ENCODE measurements at places on chromosomes 5 and 9.

- DNase-seq: no peak
Observed at GRCh38 chr5:21810737-21811316, 1042.3 kb downstream of the CDH12 start.

DNA sequence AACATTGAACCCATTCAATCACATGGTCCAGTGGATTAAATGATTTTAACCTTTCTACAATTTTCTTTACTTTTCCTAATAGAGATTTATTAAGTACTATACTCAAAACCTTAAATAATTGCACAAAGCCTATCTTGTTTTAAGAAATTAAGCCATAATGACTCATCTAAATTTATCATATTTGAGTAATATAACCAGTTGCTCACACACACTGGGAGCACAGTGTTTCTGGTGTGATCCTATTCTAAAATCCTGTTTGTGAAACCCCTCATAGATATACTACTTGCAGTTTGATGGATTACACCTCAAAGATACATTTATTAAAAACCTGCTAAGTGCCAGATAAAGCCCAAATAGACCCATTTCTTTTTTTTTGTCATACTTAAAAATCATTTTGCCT is 668.3 kb upstream of the CDH18 start:
- no peak for DNase-seq

GRCh38 chr5:33905381-33905780 is 13.6 kb upstream of the ADAMTS12 start:
- DNase-seq: no peak

- DNase-seq: no peak
Observed at GRCh38 chr9:94746541-94747370, 20.3 kb downstream of the AOPEP start.

DNA sequence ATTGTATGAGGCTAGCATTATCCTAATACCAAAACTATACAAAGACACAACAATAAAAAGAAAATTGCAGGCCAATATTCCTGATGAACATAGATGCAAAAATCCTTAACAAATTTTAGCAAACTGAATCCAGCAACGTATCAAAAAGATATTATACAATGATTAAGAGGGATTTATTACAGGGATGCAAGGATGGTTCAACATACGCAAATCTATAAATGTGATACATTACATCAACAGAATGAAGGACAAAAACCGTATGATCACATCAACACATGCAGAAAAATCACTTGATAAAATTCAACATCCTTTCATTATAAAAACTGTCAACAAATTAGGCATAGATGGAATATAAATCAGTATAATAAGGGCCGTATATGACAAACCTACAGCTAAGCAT is 27.1 kb upstream of the ARL15 start:
- DNase-seq: no peak

DNA sequence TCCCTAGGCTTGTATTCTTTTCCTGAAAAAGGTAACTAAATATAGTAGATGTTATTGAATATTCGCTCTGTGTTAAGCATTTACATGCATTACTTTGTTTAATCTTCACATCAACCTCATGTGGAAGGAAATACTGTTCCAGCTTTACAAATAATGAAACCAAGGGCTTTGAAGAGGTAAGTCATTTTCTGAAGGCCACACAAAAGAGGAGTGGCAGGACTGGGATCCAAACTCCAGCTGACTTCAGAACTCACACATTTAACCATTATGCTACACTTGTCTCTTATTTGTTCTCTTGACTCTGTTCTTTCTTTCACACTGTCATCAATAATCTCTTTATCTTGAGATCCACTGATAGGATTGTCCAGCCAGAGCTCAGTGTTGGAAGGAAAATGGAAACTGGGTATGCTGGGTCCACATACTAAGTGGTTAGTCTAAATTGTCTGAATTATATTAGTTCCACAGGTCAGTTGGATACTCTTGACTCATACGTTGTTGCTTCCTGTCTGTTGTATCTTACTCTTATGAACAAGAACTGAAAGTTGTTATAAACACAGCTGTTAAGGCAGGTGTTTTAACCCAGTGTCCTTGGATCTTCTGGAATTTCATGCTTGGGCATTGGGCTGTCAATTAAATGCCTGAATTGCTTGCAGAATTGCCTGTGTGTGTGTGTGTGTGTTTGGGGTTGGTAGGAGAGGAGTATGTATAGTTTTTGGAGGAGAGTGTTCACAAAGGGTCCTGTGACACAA is 65.6 kb downstream of the TLE4 start:
- DNase-seq: no peak

DNA sequence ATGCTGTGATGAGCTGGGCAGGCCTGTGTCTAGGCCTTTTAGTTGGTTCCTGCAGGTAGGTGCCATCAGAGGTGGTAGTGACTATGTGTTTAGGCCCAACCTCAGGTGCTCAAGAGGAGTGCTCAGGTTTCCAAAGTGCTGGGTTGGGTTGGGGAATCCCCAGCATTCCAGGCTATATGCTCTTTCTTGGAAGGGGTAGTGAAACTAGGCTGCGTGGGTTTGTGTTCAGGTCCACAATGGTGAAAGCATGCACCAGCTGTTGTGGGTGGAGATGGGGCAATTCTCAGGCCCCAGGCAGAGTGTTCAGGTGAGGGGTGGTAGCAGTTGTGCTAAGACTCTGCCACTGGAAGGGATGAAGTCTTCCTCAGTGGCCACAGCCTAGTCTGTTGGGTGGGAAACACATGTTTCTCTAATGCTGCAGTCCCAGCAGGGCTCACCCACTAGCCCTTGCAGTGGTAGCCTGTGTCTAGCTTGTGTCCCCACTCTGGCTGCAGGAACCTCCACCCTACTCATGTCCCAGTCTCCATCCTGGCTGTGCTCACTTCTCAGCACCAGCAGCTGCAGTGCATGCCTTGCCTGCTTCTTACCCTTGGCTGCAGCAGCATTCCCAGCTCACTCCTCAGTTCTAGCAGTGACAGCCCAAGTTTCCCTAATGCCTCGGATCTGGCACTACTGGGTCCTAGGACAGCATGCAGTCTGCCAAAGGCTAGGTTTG is 78.9 kb downstream of the FAM170A start:
- no peak for DNase-seq

DNA sequence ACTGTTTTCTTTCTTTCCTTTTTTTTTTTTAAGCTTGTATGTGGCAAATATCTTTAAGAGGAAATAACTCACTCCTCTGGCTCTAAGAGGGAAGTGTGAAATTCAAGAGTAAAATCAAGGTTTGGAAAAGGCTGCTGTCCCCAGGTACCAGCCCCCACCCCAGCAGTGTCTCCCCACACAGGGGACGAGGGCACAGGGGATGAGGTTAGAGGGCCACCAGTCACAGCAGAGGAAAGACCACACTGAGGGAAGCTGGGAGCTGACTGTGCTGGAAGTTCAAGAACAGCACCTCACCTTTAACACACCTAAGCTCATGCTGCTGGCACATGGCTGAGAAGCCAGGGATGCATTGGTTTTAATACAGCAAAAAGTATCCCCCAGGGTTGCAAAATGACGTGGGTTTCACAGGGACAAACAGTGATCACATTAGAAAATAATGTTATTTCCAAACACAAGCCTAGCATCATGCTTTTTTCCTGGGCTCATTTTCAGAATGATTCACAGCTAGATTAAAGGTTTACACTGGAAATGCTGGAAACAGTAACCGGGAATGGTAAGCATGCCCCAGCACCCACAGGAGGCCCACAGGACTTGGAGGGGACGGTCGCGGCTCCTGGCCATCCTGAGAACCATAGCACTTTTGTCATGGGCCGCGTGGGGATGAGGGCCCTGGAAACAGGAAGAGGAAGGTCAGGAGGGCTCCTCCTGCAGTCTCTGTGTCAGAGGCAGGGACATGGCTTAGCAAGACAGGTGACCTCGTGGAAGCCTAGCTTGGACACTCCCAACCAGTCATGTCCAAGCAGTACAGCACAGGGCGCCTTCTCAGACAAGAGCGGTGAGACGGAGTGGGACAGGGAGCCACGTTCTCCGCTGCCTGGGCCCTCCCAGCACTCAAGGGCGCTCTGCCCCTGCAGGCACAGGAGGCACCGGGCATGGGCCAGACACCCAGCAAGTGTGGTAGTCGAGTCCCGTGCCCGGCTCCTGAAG is 6.9 kb downstream of the LPCAT1 start:
- DNase-seq: no peak

- DNase-seq: no peak
Observed at GRCh38 chr5:73997960-73998359, 372.0 kb downstream of the ARHGEF28 start.

- DNase-seq: no peak
Observed at GRCh38 chr9:95936579-95937075, 61.1 kb downstream of the ERCC6L2 start.

- DNase-seq: no peak
Observed at GRCh38 chr5:56281489-56282165, 48.5 kb upstream of the ANKRD55 start.

- no peak for DNase-seq
Observed at GRCh38 chr5:119330367-119331183, 25.2 kb upstream of the TNFAIP8 start.
